ENCODE measurements at places on chromosomes 12 and 14.

GRCh38 chr14:102796661-102797190, 19.5 kb downstream of the TRAF3 start:
- DNase-seq = no peak

GRCh38 chr14:56208520-56208919, 90.3 kb downstream of the PELI2 start:
- no peak for DNase-seq

DNA sequence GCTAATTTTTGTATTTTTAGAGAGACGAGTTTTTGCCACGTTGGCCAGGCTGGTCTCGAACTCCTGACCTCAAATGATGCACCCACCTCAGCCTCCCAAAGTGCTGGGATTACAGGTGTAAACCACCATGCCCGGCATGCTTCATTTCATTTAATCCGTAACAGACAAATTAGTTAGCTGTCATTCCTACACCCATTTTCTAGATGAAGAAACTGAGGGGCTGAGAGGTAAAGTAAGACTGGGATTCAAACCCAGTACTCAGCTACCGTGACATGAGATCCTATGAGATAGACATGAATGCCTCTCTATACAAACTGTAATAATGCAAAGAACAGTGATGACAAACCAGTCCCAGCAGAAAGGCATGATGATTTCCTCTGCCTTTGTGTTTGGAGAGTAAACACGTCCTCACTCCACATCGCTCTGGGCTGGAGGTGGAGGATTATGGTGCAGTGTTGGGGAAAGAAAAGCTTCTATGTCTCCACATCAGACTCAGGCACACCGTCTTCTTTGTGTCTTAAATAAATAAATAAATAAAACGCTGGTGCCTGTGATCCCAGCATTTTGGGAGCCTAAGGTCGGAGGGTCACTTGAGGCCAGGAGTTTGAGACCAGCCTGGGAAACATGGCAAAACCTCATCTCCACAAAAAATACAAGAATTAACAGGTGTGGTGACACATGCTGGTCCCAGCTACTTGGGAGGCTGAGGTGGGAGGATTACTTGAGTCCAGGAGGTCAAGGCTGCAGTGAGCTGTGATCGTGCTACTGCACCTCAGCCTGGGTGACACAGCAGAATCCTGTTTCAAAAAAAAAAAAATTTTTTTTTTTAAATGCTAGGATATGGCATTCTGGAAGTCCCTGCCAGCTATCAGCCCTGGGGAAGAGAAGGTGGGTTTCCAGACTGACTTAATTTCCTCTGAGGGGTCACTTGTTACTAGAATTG, 10.5 kb downstream of the VSX2 start:
- no peak for DNase-seq

- DNase-seq = no peak
These were observed 1.0 kb downstream of the CD9 start for GRCh38 chr12:6201213-6201608.

GRCh38 chr14:95774265-95775160, 60.6 kb upstream of the TCL1A start:
- no peak for DNase-seq

DNA sequence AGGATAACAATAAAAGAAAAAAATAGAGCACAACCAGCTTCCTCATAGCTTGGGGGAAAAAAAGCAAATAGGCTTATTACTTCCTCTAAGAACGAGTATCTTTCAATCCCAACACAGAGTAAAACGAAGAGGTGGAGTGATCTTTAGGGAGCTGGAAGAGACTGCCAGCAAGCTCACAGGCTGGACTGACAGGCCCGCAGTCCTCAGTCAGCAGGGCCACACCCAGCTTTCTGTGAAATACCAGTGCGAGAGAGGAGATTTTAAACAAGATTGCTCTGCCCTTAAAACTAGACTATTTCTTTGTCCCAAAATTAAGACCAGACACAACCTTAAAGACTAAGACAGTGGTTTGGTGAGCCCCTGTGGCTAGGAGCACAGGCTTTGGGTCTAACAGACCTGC, 32.9 kb downstream of the SETD3 start:
- DNase-seq = no peak
